ENCODE measurements at places on chromosomes 7 and 10. TPM values are rescaled to one million over a fixed set of nuclear protein-coding genes. Genes with fewer than 3 reads are reported as not detected.
A peak's percentile ranks its signal among the peaks of the same experiment; 100 is the strongest.

Gene BTBD16
- total RNA-seq: not detected

Gene SPDYE9
- not detected for total RNA-seq

- DNase-seq: no peak
Measured at GRCh38 chr10:132851451-132851850, 65.5 kb upstream of the NKX6-2 start.

GRCh38 chr7:4681886-4682620, at the start of gene FOXK1:
TSS of gene FOXK1 (plus strand) at chr7:4682295. CDS start at chr7:4682309, 14 bp downstream.
- peak; percentile 80 for DNase-seq

DNA sequence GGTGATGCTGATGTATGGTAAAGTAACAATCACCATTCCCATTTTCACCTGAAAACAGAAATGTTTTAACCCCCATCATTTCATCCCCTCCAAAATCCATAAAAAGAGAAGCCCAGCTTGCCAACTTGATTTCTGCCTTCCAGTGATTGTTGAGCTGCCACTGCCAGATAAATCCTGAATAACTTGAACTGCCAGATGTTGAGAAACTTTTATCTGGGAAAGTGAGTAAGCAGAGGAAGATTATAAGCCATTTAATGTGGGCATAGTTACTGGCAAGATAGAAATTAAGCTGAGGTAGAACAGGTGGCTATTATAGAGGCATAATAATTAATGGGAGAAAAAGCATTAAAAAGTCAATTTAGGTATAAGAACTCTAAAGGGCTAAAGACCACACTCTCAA, 534.1 kb downstream of the ANKRD7 start:
- DNase-seq: no peak

Gene EGR2
- total RNA-seq: 1.3 TPM

- no peak for DNase-seq
Measured at GRCh38 chr7:130853503-130854279, 119.7 kb upstream of the KLF14 start.

Gene ADRB1
- 0.45 TPM for total RNA-seq

DNA sequence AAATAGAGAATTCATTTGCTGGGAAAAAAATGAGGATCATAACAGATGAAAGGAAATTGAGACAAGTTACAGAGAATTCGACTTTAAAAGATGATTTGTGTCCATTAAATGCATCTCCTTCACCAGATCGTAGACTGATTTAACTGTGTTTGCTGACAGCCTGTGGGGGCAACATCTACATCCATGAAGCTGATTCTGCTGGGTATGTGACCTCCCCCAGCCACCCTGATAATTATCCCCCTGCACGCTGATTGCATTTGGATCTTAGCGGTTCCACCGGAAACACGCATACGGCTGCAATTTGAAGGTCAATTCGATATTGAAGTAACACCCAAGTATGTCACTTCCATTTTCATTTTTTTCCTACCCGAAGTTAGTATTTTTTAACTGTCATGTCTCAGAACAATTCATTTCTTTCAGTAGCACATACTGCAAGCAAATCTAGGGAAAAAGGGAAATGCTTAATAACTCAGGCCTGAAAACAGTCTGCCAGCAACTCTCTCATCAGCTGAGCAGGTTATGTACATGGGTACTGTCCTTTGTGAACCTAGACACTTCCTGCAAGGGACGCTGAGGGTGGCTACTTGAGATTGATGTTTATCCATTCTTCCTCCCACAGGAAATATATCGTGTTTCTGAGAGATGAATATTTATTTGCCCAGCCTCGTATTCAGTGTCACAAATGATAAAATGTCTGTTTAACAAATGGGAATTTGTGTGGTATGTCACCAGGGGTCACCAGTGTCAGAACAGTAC, 134.9 kb downstream of the ZNF22 start:
- DNase-seq: no peak

GRCh38 chr10:53463539-53463938, 691.0 kb upstream of the MBL2 start:
- DNase-seq: no peak

DNA sequence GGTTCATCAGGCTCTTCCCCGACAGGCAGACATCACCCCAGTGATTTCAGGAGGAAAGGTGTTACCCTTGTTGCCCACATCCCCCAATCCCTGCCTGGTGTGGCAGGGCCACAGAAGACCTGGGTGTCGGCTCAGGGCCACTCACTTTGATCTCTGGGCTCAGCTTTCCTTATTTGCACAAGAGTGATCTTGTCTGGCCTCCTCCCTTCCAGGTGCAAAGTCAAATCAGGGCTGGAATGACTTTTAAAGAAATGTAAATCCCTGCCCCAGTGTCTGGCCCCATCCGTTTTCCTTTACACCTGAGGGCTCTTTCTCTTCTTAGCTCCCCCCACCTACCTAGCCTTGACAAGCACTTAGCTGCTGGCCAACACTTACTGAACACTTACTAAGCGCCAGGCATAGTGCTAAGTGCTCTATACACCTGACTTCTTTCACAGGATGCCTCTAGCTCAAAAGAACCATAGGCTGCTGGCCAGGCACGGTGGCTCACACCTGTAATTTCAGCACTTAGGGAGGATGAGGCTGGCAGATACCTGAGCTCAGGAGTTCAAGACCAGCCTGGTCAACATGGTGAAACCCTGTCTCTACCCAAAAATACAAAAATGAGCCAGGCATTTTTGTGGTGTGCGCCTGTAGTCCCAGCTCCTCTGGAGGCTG, 979 bp upstream of the NODAL start:
- no peak for DNase-seq

DNA sequence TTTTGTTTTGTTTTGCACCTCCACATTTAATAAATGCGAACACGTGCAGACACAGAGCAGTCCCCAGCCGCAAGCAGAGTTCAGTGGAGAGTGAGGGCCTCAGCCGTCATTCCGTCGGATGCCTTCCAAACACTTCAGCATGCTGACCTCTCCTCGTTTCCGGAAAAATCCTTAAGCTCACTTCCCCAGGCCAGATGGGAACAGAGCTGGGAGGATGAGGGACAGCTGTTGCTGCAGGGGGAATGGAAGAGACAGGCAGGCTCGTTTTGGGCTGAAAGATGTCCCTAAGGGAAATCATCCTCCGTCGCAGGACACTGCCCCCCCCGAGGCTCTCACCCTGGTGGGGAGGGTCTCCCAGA, 17.2 kb upstream of the FGFR2 start:
- no peak for DNase-seq
